ENCODE measurements at places on chromosomes 5 and 9.

GRCh38 chr5:151313357-151313756 is 9.8 kb upstream of the SLC36A3 start:
- DNase-seq: no peak

GRCh38 chr5:154300207-154300883 is 109.8 kb downstream of the GALNT10 start:
- no peak for DNase-seq

- DNase-seq: no peak
These were observed 130.3 kb downstream of the PAX5 start for GRCh38 chr9:36903541-36904435.

DNA sequence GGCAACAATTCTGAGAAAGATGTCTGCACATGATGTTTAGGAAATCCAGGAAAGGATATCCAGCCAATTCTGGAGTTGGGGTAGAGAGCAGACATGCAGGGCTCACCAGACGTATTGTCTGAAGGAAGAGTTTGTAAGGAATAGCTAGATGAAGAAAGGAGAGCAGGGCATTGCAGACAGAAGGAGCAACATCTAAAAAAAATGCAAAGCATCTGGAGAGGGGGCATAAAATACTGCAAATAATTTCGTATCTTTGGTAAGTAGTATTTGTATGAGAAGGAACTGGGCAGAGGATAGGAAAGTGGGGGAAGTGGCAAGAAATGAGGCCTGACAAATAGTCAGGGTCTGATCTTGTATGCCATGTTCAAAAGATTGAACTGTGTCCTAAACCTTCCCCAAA is 74.8 kb downstream of the MACIR start:
- DNase-seq: no peak

DNA sequence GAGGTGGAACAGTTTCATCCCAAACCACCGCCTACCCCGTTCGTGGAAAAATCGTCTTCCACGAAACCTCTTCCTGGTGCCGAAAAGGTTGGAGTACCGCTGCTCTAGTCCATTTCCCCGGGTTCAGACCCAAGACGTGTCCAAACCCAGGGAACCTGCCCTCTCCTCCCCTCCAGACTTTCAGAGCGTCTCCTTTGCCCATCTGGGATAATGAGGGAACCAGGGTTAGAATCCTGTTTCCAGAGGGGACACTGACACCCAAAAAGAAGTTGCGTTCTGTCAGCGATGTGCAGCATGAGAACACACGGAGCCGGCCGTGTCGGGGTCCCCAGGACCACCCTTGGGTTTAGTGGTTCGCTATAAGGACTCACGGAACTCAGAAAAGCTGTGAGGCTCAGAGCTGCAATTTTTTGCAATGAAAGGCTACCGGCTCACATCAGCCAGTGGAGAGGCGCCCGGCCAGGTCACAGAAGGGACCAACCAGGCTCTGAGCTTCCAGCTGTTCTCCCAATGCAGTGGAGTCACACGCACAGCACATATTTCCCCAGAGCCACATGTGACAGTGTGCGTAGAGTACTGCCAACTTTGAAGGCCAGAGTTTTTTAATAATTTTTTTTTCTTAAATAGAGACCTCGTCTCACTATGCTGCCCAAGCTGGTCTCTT is 19.4 kb downstream of the LAMC3 start:
- no peak for DNase-seq

GRCh38 chr5:171823269-171823668 is 37.7 kb downstream of the SMIM23 start:
- no peak for DNase-seq

- no peak for DNase-seq
These were observed 288.8 kb downstream of the ARL15 start for GRCh38 chr5:54021431-54022164.

GRCh38 chr5:113488645-113489184 is 462 bp upstream of the MCC start:
- DNase-seq: no peak

GRCh38 chr9:27118916-27119315 is 9.9 kb downstream of the TEK start:
- no peak for DNase-seq

DNA sequence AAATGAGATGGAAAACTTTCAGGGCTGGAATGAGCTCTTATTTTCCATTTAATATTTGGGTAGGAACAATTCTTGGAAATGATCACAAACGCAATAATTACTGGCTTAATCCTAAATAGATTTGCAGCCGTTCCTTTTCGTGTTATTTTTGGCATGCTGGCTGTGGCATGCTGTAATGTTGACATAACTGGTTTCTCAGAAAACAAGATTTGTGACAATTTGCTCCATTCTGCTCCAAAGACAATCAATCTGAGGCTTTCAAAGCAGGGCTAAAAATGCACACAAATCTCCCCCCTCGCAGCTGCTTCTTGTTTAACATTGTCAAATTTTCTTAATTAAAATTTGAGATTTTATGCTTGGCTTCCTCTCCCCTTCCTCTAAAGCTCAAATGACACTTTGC is 151.2 kb downstream of the TTC39B start:
- DNase-seq: no peak

DNA sequence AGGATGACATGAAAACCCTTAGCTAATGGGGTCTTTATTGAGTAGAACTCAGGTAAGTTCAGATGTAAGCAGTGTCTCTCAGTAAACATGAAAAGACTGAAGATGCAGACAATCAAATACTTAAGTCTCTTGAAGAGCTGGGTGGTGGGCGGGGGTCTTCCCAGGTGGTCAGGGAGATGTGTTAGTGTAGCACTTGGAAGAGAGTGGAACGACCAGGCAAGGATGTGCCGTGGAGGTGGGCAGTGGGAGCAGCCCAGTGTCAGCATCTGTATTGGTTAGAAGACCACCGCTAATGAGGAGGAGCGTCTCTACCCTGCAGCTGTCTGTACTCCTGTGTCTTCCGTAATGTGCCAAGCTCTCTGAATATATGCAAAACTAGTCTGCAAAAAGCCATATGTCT is 4.4 kb downstream of the S1PR3 start:
- no peak for DNase-seq
